ENCODE measurements at places on chromosomes 2 and 18. TPM values are rescaled to one million over a fixed set of nuclear protein-coding genes. Genes with fewer than 3 reads are reported as not detected.

CROCC2 gene
- 0.08 TPM for polyA plus RNA-seq

KCNF1 gene
- 0.68 TPM for polyA plus RNA-seq

RESP18 gene
- polyA plus RNA-seq = not detected

SNRPD1 gene
- polyA plus RNA-seq = 15.5 TPM

WIPF1 gene
- polyA plus RNA-seq = 45.0 TPM

UGT1A9 gene
- polyA plus RNA-seq = 0.16 TPM

DNA sequence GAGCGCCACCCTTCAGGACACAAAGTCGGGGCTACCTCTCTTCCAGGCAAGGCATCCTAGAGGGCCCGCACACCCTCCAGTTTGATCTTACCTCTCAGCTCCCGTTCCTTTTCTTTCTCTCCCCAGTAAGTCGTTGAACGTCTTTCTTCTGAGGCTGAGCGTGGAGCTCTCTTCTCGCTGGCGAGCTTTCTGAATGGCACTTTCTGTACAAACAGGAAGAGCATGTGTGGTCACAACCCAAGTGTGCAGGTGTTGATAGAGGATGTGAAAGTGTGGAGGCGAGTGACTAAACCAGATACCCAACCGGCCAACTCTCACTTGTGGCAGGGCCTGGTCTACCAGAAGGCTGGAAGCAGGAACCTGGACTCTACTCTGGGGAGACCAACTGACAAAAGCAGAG is at the start of gene AFF3:
AFF3 (minus strand) TSS at position 198 of the 400 bp plus-strand sequence. CDS start 38,136 bp downstream, outside the sequence.
- no peak for DNase-seq

DNA sequence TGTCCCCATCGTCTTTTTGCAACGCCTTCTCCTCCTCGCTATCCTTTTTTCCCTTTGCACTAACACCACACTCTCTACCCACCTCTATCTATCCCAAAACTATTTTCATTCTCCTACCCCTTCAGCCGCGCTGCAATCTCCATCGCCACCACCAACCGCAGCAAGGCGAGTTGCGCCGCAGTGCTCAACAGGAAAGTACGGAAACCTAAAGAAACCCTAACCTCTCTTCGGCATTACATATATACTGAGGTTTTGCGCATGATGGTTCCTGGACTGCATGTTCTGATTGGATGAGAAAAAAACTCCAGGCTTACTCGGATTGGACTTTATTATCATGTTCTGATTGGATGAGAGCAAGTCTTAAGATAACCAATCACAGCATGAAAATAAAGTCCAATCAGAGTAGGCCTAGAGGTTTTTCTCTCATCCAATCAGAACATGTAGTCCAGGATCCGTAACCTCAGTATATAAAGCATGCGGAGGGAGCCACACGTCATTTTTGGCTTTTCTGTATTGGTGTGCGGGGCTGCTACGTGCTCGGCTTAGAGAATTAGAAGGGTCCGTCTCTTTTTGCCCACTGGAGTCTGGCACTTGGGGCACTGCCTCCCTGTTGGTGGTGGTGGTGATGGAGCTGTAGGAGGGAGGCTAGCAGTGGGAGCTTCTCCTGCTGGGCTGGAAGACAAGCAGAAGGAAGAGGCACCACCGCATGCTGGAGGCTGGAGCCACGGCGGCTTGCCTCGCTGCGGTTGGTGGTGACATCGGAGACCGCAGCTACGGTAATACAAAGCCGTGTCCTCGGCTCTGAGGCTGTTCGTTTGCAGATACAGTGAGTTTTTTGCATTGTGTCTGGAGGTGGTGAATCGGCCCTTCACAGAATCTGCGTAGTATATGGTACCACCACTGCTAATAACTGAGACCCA is 76.1 kb downstream of the TEKT4 start:
- DNase-seq = no peak

GRCh38 chr2:202932425-202933138 is 20.5 kb downstream of the CARF start:
- no peak for DNase-seq

- DNase-seq = no peak
Observed at GRCh38 chr2:106841886-106842645, 43.9 kb downstream of the ST6GAL2 start.

GRCh38 chr2:168207851-168208250 is 39.5 kb downstream of the STK39 start:
- DNase-seq = no peak

DNA sequence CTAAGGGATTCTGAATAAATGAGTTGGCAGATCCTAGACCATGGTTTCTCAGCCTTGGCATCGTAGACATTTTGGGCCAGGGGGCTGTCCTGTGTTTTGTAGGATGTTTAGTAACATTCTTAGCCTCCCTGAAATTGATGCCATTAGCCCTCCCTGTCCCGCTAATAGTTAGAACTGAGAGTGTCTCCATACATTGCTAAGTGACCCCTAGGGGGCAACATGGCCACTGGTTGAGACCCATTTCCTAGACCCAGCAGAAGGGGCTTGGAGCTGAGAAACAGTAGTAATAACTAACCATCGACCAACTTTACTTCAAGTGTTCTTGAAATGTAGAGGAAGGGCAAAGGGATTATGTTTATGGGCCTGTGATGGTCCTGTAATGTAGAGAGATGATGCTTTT is 40.8 kb downstream of the KCMF1 start:
- DNase-seq = no peak

DNA sequence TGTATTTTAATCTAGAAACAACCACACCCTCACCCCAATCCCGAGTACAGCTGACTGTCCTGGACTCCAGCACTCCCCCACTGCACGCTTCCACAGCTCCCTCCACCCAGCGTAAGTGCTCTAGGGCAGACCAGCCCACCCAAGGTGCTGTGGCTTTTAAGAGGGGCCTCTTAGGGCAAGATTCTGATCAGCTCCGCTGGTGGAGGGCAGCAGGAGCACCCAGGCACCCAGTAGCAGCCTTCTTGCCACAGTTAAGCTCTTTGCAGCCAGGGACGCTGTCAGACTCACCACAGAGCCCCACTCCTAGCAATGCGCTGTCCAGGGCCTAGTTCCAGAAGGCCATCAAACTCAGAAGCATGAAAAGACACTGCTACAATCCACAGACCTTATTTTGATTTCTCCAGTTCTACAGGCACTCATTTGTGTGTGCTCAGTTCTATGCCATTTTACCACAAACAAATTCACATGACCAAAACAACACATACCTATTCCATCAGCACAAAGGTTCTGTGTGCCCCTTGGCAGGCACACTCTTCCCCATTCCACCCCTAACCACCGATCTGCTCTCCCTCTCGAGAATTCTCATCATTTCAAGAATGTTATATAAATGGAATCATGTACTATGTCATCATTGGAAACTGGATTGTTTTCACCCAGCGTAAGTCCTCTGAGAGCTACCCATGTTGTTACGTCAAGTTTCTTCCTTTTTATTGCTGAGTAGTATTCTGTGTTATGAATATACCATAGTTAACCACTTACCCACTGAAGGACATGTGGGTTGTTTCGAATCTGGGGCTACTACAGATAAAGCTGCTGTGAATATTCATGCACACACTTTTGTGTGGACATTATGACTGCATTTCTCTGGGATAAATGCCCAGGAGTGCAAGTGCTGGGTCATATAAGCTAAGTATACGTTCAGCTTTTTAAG is 40.4 kb downstream of the PTPN2 start:
- no peak for DNase-seq

DNA sequence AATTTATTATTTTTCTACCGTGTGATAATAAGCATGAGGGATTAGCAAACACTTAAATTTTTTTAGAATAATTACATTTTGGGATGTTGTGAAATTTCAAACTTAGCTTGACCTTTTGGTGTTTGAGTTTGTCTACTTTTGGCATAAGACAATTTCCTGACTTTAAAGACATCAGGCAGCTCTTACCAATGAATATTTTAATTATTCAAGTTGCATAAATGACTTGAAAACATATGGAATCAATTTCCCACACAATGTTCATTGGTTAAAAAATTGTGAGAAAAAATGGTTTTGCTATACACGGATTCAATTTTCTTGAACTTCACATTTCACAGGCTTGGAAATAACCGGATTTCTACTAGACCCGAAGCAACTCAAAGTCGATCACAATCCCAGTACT is 243.4 kb downstream of the IKZF2 start:
- no peak for DNase-seq

Data from urinary bladder (tissue), 4 donors.